Cortex of kidney (tissue), 1 donor: ENCODE measurements at places on chromosomes 5 and 9.

GRCh38 chr5:172648755-172649154 lies 7.7 kb downstream of the NEURL1B start:
- DNase-seq = no peak

DNA sequence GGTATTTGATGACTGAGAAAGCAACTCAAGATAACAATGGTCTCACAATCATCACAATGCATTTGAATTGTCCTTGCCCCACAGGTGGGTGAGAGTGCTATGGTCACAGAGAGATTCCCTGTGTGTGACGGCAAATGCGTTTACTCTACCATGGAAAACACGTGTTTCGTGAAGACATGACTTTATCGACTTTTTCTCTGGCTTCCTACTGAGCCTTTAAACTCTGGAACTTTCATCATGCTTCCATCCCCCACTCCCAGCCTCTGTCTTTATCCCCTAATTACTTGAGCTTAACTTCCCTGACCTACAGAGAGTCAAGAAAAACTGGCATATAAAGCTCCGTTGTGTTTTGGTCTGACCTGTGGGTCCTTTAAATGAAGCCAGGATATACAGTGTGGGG lies 414.1 kb upstream of the CLINT1 start:
- no peak for DNase-seq

DNA sequence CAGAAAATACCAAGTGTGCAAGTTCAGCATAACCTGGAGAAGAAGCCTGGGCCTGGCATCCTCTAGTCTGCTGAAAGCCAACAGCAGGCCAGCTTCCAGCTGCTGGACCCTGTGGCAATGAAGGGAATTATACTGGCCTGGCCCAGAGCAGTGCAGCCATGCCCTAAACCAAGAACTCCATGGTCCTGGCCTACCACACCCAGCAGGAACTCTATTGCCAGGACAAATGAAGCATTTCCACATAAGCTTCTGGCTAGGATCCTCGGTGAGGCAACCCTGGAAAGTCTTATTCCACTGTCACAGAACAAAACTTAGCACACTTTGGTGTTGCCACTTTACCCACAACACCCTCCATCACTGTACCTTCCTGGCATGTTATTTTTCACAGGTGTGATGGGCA lies 35.5 kb downstream of the CDK5RAP2 start:
- DNase-seq = no peak

- no peak for DNase-seq
These were observed 52.7 kb upstream of the NR5A1 start for GRCh38 chr9:124559871-124560270.

DNA sequence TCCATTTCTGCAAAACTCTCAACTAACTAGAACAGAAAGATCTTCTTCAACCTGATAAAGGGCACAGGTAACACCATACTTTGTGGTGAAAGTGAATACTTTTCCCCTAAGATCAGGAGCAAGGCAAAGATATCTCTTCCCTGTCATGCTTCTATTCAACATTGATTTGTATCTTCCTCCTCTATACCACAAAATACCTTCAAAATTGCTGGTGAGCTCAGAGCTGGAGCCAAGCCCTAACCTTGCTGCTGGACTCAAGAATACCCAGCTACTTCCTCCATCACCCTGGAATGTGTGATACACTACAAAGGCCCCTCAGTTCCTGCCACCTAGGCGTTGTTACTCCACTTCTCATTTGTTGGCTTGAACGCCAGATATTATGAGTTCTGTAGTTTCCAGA lies 499.0 kb downstream of the ACTL7B start:
- no peak for DNase-seq

DNA sequence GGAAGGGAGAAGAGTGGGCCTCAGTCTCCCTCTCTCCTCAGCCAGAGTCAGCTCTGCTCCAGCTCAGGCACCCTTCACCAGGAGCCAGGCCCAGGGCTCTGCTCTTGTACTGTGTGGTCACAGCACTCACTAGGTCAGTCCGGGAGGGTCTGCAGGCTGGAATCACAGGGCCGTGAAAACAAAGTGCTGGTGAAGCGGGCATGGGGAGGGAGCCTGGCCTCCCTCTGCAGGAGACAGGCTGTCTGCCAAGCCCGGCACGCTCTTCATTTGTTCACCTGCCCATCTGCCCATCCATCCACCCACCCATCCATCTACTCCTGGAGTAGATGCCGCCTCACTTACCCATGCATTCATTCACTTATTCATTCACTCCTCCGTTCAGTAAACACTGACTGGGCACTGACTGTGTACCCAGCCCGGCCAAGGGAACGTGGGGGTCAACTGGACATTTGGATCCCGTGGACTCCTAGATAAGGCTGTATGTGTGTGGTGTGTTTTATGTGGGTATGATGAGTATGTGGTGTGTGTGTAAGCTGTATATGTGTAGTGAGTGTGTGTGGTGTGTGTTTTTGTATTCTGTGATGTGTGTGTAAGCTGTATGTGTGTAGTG lies 3.6 kb downstream of the SPAAR start:
- DNase-seq = no peak

DNA sequence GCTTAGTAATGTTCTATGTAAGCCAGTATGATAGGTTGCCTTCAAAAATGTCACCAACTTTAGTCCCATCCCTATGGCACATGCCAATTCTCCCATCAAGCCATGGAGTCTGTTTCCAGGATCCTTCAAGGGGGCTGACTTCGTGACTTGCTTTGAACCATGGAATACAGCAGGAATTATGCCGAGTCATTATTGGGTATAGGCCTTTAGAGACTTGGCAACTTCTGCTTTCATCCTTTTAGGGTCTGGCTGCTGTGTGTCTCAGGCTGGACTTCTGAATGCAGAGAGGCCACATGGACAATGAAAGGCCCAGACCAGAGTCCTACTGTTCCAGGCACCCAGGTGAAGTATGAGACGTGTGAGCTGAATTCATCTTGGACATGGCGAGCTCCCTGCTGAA lies 109.8 kb downstream of the DENND1A start:
- DNase-seq = no peak

- DNase-seq = no peak
These were observed 63.7 kb downstream of the HABP4 start for GRCh38 chr9:96513622-96514021.

GRCh38 chr5:148556835-148557234 lies 97.5 kb downstream of the HTR4 start:
- DNase-seq = no peak

DNA sequence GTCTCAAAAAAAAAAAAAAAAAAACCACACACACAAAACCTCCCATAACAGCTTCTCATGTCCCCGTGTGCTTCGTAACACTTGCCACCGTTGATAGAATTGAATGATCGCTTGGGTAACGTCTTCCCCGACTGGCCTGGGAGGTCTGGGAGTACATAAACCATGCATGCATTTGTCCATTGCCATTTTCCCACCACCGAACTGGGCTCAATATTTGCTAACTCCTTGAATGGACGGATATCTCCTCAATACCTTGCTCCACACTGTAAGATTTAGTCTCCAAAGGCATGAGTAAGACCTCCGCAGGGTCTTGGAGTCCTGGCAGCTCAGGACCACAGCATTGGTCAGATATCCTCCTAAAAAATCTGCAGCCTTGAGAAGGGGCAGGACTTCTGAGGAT lies 3.2 kb upstream of the P4HA2 start:
- DNase-seq = no peak

GRCh38 chr5:36240779-36241630 lies 720 bp downstream of the NADK2 start:
- no peak for DNase-seq

DNA sequence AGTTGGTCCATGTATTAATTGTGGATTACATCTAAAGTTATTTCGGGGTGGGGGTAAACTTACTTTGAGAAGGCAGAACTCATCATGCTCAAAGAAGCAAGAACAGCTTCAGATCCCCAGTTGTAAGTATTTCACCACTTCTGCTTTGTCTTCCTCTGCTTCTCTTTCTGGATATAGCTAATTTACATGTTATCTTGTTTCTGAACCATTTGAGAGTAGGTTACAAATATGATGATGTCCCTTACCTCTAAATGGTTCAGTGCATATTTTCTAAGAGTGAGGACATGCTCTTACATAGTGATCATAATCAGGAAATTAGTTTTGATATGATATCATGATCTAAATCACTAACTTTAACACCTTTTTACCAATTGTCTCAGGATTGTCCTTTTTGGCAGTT lies 11.9 kb downstream of the TRIO start:
- DNase-seq = no peak

DNA sequence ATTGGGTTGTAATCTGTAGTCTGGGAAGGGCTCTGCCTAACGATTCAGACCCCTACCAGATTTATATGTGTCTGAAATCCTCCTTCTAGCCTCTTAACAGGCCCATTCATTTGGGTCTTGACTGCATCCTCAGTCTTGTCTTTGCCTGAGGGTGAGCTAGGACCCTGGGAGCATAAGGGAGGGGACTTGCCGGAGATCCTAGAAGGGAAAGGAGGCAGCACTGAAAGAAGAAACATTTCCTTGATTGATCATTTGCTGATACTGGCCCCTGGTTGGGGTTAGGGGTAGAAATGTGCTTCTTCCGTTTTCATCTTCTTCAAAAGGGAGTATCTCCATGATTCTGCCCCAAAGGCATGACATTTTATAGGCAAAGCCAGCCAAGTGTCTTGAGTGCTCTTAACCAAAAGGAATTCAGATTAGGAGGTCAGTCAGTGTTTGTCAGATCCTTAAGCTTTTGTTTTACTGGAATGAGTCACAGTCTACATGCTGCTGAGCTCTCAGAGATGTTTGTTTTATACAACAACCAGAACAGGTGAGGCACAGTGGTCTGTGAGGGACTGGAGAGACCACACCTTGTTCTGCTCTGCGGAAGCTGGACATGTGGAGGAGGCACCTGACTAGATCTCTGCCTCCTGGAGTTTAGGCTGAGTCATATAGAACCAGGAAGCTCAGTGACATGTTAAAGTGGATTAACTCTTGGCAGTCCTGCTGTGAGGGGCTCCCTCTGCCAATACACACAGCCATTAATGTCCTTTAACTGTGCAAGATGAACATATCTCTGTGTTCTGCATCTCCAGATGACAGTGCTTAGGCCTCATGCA lies 37.7 kb downstream of the PCDHAC2 start:
- DNase-seq = no peak

DNA sequence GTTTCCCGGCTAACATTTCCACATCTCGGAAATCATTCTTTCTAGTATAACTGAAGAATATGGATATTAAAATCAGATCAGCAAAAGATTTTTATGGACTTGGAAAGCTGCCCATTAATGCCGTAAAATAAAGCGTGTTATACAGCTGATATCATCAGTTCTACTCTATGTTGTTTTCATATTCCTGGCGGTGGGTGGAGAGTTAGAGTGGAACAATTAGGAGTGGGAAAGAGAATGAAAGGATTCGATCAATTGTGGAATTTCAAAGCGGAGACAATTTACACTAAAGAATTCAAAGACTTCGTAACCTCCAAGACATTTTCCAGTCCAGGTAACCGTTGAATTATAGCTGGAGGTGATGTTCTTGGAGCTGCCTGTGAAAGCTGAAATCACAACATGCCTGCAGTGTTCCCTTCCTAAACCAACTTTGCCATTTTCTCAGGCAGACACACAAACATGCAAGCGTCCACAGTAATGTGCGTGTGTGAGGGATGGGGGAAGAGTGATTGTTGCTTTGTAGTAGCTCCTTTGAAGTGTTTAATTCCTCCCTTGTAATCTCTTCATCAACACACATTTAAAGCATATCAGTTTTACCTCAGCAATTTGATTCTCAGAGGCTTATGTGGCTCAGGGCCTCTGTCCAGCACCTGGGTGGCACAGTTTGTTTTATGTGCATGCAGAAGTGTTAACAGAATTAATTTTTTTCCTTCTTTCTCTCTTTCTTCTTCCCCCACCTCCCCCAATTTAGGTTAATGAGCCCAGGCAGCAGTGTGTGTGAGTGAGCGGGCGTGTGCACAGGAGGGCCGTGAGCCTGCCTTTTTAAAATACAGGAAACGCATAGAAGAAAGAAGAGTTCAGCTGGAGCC lies 544.1 kb downstream of the RAB3C start:
- DNase-seq = no peak

DNA sequence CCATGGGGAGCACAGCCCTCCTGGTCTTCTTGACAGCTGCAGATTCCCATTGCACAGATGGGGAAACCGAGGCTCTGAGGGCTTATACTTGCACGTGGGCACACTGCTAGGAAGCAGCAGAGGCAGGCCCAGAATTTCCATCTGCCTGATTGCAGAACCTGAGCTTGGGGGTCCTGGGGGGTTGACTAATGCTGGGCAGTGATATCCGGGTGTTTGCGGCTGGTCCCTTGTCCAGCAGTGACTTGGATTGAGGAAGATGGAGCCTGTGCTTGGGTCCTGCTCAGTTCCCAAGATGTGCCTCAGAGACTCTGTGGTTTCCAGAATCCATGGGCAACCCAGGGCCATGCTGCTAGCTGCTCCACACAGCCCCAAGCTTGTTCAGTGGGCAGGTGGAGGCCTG lies 91.2 kb downstream of the PHF2 start:
- no peak for DNase-seq
